ENCODE measurements at places on chromosomes 4 and X.

- DNase-seq, result no peak
Observed at GRCh38 chr4:182944484-182945213, 27.5 kb upstream of the DCTD start.

DNA sequence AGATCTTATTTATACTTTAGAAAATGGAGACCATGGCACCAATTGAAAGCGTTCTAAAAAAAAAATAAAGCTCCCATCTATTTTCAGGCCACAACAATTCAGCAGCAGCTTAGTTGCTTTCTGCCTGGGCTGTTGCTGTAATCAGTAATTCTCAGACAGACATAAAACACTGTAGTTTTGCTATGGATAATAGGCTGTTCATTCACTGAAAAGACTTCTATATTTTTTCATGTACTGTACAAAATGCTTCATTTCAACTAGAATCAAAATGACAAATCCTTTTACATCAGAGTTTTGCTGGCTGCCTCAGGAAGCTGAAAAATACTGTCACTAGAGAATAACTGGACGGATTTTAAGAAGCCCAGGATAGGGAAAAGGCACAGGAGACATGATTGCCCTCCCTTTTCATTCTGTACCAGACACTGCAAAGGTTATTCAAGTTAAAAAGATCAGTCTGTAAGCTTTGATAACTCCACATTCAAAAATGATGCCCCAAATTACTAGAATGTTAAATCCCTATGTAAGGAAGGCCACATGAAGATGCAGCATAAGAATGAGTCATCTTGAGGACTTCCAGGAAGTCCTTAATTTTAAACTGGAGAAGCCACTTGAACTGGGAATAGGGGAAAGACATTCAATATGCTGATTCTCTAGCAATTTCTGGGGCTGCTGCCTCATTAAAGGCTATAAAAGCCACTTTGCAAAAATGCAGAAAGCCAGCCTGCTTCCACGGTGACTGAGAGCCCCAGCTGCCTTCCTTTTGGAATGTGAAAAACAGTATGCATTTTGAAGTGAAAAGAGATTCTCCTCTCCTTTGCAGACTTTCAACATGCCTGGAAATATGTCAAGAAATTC is 403.2 kb upstream of the RASGEF1B start:
- DNase-seq, result no peak

DNA sequence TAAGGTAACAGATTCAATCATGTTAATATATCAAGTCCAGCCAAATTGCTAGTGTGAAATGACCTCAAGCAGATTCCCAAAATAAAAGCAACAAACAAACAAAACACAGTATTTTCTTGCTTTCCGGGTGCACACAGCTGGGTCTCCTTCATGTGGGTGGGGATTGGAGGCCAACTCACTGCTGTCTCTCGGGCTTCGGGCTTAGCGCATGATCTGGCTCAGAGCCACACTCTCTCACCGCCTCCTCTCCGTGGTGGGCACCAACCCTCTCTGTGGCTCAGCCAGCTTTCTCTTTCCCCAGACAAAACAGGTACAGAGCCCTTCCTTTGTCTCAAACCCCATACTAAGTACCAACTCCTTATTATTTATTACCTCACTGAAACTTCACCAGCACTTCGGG is 2.9 kb upstream of the REELD1 start:
- DNase-seq, result no peak

GRCh38 chr4:154349829-154350228 is 141.8 kb downstream of the DCHS2 start:
- no peak for DNase-seq

GRCh38 chr4:105191621-105192210 is 45.0 kb downstream of the TET2 start:
- DNase-seq, result peak; percentile 58

DNA sequence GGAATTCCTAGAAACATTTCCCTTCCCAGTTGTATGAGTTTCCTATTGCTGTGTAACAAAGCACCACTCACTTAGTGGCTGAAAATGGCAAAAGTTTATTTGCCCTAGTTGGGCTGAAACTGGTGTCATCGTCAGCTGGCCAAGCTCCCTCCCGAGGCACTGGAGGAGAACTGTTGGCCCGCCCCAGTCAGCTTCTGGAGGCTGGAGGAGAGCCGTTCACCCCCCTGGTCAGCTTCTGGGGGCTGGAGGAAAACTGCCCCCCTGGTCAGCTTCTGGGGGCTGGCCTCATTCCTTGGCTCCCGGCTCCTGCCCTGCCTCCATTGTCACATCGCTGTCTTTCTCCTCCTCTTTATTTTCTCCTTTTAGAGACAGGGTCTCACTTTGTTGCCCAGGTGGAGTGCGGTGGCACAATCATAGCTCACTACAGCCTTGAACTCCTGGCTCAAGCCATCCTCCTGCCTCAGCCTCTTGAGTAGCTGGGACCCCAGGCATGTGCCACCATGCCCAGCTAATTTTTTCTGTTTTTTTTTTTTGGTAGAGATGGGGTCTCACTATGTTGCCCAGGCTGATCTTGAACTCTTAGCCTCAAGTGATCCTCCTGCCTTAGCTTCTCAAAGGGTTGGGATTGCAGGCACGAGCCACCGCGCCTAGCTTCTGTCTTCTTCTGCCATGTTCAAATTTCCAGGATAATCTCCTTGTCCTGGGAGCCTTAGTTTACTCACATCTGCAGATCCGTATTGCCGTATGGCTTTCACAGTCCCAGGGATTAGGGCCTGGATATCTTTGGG is 3.2 kb downstream of the RGS12 start:
- DNase-seq, result no peak

GRCh38 chrX:85375333-85375738 is 4.1 kb downstream of the POF1B start:
- DNase-seq, result no peak

- no peak for DNase-seq
Observed at GRCh38 chr4:173857828-173858227, 327.8 kb upstream of the HAND2 start.

DNA sequence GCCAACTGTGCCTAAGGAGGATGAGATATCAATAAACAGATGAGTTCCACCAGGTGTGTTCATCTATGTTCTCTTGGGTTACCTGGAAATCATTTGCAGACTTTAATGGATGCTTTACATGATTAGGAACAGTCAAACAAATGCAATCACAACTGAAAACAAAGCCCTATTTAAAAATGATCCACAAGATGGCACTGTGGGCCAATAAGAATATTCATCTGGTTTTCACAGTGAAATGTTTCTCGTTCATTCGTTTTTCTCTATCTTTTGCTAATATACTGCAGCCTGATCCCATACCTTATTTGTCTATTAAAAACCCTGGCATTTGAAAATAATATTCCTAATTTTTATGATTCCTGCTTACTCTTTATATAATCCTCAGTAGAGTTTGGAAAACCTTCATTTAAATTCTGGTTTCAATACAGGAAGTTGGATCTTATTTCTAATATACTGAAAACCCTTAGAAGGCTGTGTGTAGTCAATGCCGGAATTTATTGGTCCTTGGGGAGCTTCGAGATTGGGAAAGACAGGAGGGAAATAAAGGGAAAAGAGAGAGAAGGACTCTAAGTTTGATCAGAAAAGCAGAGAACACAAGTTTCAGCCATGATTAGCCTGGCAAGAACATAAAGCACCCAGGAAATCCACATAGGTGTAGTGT is 63.8 kb upstream of the TAPT1 start:
- no peak for DNase-seq

DNA sequence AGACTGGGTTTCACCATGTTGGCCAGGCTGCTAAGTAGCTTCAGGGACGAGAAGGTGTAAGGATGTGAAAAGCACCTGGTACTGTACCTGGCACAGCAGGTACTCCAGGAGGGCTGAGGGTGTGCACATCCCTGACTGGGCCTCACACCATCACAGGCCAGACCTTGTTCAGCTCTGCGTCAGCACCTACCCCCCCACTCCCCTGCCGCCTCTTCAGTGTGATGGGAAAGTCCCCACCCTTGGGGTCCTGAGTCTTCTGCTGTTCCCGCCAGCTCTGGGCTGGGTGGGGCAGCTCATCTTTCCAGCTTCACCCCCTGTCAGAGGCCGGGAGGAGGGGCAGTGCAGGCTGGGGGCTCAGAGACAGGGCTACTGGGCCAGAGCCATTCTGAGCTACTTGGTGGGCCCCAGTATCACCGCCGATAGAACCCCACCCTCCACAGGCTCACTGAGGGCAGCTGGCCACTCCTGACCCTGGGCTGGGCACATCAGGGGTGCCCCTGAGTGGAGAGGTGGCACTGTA is 6.7 kb upstream of the SH3BP2 start:
- DNase-seq, result no peak

- no peak for DNase-seq
Observed at GRCh38 chr4:23904639-23905071, 14.8 kb upstream of the PPARGC1A start.

GRCh38 chrX:47489507-47490275 is 6.7 kb upstream of the ZNF41 start:
- DNase-seq, result no peak

DNA sequence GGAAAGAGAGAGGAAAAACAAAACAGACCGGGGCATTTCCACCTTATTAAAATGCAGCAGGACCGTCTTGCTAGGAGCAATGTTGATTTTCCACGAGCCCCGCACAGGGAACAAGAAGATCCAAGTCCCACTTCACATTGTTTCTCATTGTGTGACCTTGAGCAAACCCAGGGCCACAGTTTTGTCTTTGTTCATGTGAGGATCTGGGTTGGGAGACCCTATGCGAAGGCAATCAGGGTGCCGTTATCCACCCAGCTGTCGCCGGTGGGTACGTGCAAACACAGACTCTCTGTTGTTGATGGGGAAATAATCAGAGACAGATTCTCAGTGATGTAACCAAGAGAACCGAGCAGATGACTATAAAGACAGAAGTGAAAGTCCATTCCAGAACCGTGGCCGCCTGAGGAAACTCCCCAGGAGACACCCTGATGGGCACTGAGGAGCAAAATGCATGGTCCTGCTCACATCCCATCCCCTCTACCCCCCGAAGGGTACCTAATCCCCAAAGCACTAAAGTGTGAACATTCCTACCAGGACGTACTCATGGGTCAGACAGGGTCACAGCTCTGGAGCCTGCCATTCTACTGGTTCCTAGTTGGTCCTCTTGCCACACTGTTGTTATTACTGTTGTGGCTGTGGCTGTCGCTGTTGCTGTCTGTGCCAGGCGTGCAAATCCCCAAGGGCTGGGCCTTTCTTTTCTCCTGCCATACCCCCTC is 102.7 kb upstream of the RBPJ start:
- no peak for DNase-seq

GRCh38 chr4:8905226-8905772 is 33.7 kb upstream of the HMX1 start:
- DNase-seq, result no peak

DNA sequence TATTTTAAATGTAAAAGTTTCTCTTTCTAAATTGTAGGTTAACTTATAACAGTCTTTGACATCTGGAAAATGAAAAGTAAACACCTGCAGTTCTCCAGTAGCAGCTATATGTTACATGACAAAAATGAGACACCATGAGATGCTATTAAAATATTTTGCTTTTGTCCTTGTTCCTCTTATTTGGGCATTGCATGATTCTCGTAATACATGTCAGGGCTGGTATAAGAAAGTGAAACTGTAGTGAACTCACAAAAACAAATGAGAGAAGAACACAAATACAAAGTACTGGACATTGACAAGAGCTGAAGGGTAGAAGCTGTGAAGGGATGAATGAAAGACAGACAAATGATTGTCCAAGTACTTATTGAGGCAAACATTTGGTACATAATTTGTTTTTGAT is 9.0 kb downstream of the GK2 start:
- DNase-seq, result no peak

- no peak for DNase-seq
Observed at GRCh38 chrX:107288676-107289075, 82.3 kb downstream of the DNAAF6 start.

DNA sequence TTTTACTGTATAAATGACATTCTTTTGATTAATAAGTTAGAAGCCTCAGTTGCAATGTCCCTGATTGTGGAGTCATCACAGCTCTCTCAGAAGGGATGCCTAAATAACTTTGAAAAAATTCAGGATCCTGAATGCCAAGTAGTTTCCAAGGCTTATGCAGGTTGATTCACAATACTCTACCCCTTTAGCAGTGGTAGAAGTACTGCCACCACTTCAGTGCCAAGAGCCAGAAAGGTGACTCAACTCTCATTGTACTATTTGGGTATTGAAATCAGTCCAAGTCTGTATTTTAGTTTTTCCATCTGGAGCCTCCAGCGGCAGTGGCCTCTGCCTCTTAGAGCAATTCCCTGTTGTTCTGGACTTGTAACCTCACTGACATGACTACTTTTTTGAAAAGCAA is 320.1 kb upstream of the NDST4 start:
- DNase-seq, result no peak

DNA sequence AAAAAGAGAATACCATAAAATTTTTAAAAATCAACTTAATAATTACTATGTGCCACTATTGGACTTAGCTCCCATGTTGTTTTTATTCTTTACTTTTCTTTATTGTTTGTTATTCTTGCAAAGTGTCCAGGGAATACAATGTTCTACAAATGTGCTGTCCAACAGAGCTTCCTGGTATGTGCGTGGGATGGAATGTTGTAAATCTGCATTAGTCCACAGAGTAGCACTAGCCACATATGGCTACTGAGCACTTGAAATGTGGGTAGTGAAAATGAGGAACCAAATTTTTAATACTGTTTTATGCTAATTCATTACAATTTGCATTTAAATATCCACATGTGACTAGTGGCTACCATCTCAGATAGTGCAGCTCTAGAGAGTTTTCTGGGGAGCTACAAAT is 14.3 kb upstream of the CORIN start:
- DNase-seq, result no peak

All from foreskin keratinocyte (primary cell).